Transverse colon (tissue), 4 donors: ENCODE measurements at places on chromosomes 16 and 17. TPM values are rescaled to one million over a fixed set of nuclear protein-coding genes. Genes with fewer than 3 reads are reported as not detected.
A peak's percentile ranks its signal among the peaks of the same experiment; 100 is the strongest.

- no peak for DNase-seq
These were observed 15.9 kb downstream of the SHISA6 start for GRCh38 chr17:11256877-11257276.

- DNase-seq = no peak
These were observed 13.5 kb downstream of the COL1A1 start for GRCh38 chr17:50187751-50188530.

The C16orf86 gene
- total RNA-seq = 0.60 TPM

GRCh38 chr16:59635674-59636073, 901.6 kb upstream of the GOT2 start:
- DNase-seq = no peak

The TBX2 gene
- total RNA-seq = 13.5 TPM

DNA sequence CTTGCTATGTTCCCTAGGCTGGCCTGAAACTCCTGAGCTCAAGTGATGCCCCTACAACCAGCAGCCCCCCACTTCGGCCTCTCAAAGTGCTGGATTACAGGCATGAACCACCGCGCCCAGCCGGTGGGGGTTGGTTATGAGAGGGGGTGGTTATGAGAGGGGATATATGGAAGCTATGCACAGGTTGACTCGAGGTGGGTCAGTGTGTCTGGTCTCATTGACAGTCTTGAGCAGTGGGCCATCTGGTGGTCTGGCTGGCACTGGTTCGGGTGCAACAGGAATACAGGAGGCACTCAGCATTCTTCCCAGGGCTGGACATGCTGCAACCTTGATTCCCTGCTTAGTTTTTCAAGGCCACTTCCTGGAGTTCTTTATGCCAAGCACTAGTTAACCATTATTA, 5.6 kb upstream of the STX1B start:
- DNase-seq = no peak

DNA sequence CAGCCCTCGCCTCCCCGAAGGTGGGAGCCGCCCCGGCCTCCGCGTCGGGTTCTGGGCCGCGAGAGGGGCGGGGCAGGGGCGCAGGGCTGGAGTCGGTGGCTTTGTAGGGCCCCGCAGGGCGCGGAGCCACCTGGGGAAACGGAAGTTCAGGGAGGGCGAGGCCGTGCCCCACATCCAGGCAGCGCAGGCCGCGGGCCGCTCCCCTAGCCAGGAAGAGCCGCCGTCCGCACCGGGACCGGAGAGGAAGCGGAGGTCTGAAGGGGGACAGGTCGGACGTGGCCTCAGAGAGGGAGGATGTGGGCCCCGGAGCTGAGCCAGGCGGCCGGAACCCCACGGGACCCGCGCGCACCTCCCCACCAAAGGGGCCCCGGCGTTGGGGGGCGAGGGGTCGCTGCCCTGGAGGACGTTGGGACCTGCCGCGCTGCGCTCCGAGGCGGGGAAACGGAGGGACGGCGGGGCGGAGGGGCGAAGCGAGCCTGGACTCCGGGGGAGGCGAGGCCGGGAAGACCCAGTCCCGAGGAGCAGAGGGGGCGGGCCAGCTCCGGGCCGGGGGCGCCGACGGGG, 482 bp upstream of the SLC16A3 start:
- DNase-seq = peak; percentile 80

- peak; percentile 98 for DNase-seq
These were observed at the start of gene ZNF18 for GRCh38 chr17:11997147-11997971. ZNF18 (minus strand) TSS chr17:11997475; CDS start chr17:11992829, 4,646 bp downstream.

DNA sequence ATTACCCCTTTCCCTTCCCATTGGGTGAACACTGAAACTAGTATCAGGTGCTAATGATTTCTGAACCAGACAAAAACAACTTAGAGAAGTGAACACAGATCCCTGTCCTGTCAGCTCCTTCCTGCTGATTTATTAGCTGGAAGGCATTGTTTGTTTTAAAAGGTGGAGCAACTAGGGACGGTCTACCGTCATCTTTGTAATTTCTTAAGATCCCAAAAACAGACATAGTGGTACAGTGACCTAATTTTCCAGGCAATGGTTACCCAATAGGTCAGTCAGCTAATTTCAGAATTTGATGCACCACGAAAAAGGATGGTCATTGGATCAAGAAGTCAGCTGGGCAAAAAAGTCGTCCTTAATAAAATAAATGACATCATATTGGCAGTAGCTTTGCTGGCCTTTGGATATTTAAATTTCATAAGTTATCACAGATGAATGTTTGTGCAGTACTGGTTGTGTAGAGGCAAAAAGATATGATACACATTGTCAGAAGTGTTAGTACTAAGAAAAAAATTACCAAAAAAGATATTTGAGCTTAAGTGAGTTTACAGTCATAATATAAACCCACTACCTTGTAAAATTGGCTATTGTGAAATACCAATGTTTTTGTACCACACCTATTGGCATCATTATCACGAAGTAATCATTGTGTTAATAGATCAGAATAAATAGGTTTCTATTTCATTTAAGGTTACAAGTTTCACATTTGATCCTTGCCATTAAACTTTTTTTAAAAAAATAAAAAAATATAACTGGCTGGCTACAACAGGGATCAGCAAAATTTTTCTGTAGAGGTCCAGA, 27.2 kb upstream of the KCNJ16 start:
- no peak for DNase-seq

DNA sequence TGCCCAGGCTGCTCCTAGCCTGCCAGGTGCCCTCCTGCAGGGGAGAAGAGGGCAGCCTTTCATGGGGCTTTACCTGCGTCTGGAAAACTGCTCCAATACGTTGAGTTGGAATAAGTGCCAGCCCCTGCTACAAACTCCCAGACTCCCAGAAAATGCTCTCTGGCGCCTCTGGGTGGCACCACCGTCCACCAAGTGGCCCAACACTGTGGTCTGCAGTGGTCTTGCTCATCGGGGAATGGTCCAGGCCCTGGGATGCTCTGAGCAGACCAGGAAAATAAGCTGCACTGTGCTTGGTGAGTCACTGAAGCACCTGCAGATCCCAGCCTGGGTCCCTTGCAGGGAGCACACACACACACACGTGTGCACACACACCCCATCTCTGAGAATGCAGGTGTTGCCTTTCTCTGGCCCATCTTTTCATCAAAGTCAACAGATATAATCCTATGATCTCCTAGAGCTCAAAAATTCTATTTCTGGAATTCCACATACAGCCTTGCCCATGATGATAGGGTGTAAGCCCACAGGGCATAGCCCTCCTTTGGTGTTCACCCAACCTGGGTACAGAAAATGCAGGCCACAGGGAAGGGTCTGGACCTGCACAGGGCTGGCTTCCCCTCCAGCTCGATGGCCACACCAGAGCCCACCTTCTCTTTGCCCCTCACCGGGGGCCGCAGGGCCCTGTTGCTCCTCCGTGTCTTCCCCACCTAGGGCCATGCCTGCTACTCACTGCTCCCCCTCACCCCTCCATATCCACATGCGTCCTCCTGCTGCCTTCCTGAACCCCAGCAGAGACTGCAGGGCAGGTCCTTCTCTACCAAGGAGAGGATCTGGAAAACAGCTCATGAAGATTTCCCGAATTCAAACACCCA, 20.5 kb downstream of the CDIP1 start:
- no peak for DNase-seq

The PITPNM3 gene
- 12.7 TPM for total RNA-seq

DNA sequence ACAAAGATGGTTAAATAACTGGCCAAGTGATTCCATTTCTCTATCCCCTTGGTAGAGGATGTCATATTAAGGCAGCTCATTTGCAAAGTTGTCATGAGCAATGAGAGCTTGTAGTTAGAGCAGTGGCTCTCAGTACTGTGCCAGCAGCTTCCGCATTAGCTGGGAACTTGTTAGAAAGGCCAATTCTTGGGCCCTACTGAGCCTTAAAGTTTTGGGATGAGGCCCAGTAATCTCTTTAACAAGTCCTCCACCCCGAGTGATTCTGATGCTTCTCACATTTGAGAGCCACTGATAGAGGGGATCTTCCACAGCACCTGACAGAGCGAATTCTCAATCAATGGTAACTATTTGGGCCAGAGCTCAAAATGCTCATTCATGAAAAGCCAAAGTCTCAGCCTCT, 20.2 kb upstream of the CCL1 start:
- DNase-seq = no peak

- peak; percentile 78 for DNase-seq
These were observed 3.4 kb downstream of the TRAF4 start for GRCh38 chr17:28747051-28747691.

- DNase-seq = no peak
These were observed 2.8 kb upstream of the SOCS3 start for GRCh38 chr17:78362671-78363070.

DNA sequence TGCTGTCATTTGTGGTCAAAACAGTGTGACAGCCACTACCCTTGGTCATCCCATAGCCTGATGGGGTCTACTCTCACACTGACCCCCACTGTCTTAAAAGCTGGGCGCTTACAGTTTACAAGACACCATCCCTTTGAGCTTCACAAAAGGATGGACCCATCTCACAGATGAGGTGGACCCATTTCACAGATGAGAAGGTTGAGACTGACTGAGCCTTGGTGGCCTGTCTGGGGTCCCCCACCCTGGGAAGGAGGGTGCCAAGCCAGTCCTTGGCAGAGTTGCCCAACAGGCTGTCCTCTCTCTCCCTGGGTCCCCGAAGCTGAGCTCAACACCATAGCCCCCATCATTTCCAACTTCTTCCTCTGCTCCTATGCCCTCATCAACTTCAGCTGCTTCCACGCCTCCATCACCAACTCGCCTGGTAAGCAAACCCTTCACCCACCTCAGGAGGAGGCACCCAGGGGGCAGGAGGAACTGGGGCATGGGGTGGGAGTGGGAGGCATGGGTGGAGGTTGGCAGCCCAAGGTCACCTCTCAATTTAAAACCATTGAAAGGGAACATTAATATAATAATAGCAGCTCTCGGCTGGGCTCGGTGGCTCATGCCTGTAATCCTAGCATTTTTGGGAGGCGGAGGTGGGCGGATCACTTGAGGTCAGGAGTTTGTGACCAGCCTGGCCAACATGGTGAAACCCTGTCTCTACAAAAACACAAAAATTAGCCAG, 17.2 kb downstream of the SLC12A3 start:
- DNase-seq = no peak

GRCh38 chr17:65364438-65364837, 197.0 kb downstream of the AXIN2 start:
- no peak for DNase-seq

DNA sequence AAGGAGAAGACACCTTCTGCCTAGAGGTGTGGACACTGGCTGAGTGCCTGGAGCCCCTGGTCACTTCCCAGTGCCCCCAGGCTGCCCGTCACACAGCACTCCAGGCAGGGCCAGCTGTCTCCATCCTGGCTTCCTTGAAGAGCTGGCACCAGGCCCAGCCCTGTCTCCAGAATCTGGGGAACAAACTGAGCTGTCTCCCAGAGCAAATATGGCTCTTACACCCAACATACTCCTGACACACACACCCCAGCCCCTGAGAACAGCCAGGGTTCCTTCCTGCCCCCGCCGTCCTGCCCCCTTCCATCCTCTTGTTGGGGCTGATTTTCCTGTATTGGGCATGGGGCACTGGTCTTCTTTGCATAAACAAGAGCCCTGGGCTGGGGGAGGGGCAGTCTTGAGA, 9.1 kb downstream of the NHERF1 start:
- DNase-seq = peak; percentile 41

DNA sequence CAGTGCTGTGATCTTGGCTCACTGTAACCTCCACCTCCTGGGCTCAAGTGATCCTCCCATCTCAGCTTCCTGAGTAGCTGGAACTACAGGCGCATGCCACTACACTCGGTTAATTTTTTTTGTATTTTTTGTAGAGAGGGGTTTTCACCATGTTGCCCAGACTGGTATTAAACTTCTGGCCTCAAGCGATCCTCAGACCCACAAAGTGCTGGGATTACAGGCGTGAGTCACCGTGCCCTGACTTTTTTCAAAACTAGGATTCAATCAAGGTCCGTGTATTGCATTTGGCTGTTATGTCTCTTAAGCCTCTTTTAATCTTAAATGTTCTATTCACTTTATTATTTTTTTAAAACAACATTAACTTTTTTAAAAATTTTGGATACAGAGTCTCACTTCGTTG, 4.3 kb upstream of the CCL22 start:
- DNase-seq = no peak

DNA sequence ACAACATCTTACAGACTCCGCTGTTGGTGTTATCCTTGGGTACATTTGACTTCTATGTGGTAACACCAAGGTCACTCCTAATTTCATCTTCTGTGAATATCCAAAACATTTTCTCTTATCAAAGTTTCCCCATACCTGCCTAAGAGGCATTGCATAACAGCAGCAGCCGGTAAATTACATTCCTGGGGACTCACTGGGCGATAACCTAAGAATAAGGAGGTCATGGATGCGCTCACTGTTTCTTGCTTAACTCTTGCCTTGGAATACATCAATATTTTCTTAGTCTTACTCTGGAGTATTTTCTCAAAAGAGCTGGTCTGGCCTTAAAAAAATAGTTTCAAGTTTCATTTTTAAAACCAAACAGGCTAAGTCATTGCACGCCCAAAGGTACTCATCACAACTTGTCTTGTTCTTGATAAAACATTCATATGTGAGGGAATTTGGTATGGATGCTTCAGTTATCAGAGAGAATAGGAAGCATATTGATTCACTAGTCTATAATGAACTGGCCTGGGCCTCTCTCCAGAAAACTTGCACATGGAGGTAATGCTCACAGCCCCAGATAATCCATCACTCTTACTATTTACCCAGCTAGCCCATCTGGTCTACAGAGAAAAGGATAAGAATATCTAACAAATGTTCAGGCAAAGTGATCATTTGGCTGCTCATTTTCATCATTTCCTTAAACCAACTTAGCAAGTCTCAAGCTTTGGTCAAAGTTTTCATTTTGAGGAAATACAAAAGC, 235.0 kb upstream of the ERCC4 start:
- DNase-seq = no peak

The DNAH9 gene
- total RNA-seq = not detected

The PROCA1 gene
- total RNA-seq = 0.96 TPM

- DNase-seq = no peak
These were observed 34.2 kb downstream of the CD300LF start for GRCh38 chr17:74678541-74678940.

The CDRT15 gene
- not detected for total RNA-seq

The NPIPB12 gene
- total RNA-seq = 179 TPM

The MAPT gene
- total RNA-seq = 1.7 TPM

The RPL23 gene
- 941 TPM for total RNA-seq

DNA sequence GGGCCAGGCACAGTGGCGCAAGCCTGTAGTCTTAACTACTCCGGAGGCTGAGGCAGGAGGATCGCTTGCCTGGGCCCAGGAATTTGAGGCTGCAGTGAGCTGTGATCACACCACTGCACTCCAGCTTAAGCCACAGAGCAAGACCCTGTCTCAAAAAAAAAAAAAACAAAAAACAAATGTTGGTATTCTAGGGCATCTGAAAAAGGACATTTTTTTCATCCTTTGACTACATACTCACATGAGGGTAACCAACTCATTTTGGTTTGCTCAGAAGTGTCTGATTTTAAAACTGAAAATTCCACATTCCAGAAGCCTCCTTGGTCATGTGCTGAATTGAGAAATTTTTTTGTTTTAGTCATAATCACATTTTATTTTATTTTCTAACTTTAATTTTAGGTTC, 12.7 kb upstream of the C16orf82 start:
- no peak for DNase-seq

- no peak for DNase-seq
These were observed 22.9 kb downstream of the ZC3H18 start for GRCh38 chr16:88593061-88593460.
